ENCODE measurements at places on chromosomes 7 and 10.

DNA sequence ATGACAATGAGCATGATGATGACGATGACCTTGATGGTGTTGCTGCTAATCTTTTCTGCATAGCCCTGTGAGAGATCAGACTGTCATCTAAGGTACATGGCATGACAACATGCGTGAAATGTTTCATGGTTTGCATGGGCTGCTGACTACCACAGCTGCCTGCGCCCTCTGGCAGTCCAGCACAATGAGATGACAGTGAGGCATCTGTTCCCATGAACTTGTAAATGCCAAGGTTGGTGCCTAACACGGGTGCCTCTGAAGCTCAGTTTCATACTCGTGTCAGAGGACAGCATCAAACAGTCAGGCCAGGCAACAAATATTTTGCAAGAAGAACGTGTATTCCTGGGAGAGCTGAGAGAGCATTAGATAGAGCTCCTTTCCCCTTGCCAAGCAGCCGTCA is 122.0 kb upstream of the PRKCQ start:
- no peak overlapping the region for H3K27ac ChIP-seq
- no peak overlapping the region for H3K4me3 ChIP-seq
- DNase-seq: no peak
- no peaks in the 10 kb centered on the region for H3K36me3 ChIP-seq

DNA sequence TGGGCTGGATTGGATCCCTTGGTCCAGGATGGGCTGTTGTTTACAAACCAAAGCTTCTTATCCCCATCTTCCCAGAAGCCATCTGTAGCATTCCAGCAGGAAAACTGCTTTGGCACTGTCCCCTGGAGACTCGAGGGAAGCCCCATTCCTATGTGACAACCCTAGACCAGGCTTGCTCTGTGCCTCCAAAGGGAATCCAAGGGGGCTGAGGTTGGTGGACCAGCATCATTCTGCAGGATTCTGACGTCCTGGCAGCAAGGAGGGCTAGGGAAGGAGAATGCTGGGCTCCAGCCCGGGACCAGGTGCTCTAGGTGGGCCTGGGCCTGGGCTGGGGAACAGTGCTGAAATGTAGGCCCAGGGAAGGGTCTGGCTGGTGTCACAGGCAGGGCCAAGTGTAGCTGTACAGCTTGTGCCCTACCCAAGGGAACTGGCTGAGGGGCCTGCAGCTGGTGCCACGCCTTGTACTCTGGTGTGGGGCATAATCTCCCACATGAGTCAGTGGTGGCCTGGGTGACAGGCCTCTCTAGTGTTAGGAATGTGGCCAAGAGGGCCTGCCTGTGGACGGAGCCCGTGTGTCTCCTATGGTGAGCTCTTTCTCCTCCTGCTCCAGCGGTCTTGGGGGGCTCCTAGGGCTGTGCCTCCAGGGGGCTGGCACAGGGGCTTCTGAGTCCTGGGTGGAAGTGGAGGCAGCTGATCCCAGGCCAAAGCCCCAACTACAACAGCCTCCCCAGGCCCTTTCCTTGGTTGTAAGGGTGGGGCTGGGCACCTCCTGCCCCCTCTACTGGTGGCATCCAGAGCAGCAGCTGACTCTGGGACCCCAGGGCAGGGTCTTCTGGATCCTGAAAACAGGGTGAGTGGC is 25.2 kb downstream of the TRIM8 start:
- H3K27me3 ChIP-seq: peaks cover 2% of the 10 kb centered on the region
- peaks cover 71% of the 10 kb centered on the region for H3K4me1 ChIP-seq
- H3K27ac ChIP-seq: no peak overlapping the region
- H3K4me3 ChIP-seq: no peak overlapping the region
- no peaks in the 10 kb centered on the region for H3K36me3 ChIP-seq

DNA sequence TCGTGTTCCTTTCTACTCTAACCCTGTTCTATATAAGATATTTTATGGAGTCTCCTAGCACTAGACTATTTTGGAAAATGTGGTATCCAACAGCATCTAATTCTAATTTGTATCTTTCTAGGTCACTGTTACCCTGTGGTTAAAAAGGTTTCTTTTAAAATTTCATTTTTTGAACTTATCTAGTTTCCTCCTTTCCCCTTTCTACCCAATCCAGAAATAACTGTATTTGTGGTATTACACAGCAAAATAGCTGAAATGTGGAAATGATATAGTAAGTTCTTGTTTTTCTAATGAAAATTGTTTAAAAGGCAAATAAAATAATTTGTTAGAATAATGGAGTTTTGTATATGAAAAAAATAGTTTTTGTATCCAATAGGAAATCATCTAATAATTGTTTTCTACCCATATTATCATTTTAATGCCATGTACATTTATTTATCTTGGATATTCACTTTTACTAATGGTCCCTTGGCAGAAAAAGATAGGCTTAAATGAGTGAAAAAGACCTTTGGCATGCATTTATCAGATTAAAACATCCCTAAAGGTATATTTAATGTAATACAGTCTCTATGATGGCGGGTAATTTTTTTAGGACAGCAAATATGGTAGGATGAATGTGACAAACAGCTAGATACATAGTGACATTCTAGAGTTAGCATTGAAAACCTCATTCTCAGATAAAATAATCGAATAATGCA is 175.5 kb upstream of the PLXDC2 start:
- H3K27me3 ChIP-seq: no peaks in the 10 kb centered on the region
- H3K4me1 ChIP-seq: peaks cover 9% of the 10 kb centered on the region
- DNase-seq: no peak
- no peaks in the 10 kb centered on the region for H3K36me3 ChIP-seq
- no peak overlapping the region for H3K4me3 ChIP-seq

DNA sequence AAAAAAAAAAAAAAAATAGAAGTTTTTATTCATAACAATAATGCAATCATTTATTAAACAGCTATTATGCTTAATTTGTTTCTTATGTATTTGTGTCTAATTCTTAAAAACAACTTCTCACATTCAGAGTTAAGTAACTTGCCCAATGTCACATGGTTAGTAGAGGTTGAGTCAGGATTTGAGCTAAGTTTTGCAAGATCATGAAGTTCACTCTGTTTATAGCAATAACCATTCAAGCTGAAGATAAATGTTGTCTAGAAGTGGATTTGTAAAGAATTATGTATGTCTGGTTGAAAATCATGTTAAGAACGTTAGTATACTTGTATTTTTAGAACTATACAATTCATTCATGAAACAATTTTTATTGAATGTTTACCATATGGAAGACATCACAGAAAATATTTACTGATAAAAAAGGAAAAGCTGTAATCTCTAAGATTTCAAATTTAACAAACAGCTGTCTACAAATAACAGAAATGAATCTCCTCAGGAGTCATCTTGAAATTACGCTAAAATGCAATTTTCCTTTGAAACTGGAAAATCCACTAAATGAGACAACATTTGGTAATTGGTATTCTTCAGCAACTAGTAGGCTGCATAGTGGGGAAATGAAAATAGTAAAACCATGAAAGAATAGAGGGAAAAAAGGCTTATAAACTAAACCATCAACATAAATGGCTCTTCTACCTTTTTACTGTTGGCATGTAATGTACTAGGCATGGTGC is 70.5 kb upstream of the AHR start:
- no peak overlapping the region for H3K27ac ChIP-seq
- H3K36me3 ChIP-seq: no peaks in the 10 kb centered on the region
- no peak for DNase-seq
- no peaks in the 10 kb centered on the region for H3K4me1 ChIP-seq
- no peak overlapping the region for H3K4me3 ChIP-seq

DNA sequence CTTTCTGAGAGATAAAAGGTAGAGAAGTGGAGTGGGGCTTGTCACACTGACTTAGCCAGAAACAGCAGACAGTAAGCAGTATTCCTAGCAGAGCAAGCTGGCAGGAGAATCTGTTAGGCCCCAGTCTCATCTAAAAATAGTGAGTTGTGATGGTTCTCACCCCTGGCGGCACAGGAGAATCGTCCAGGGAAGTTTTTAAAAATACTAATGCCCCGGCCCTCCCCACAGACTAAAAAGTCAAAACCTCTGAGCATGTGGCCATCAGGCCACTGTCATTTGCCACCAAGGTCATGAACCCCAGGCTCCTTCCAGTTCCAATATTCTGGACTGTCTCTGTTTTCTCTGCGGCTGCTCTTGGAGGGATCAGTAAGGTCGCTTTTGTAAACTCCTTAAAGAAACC is 34.0 kb downstream of the LYZL1 start:
- no peak for DNase-seq
- H3K27ac ChIP-seq: no peak overlapping the region
- H3K36me3 ChIP-seq: no peaks in the 10 kb centered on the region
- H3K4me1 ChIP-seq: peaks cover 62% of the 10 kb centered on the region
- H3K27me3 ChIP-seq: peaks cover 11% of the 10 kb centered on the region

DNA sequence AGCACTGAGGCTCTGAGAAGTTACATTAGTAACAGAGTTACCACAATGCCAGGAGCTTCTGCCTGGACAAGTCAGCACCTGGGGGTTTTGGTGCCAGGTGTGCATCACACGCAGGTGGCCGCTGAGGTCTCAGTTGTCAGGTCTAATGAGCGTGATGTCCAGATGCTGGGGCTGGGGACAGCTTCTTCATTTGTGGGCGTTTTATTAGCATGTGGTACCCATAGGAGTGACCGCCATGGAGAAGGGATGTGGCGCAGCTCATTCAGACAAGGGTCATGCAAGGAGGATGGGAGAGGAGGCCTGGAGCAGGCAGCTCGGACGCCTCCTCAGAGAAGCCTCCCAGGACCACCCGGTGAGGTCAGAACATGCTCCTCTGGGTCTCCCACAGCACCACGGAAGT is 27.8 kb downstream of the FAM241B start:
- no peak overlapping the region for H3K4me3 ChIP-seq
- DNase-seq: no peak
- H3K4me1 ChIP-seq: peaks cover 88% of the 10 kb centered on the region
- H3K27me3 ChIP-seq: peaks cover 5% of the 10 kb centered on the region

DNA sequence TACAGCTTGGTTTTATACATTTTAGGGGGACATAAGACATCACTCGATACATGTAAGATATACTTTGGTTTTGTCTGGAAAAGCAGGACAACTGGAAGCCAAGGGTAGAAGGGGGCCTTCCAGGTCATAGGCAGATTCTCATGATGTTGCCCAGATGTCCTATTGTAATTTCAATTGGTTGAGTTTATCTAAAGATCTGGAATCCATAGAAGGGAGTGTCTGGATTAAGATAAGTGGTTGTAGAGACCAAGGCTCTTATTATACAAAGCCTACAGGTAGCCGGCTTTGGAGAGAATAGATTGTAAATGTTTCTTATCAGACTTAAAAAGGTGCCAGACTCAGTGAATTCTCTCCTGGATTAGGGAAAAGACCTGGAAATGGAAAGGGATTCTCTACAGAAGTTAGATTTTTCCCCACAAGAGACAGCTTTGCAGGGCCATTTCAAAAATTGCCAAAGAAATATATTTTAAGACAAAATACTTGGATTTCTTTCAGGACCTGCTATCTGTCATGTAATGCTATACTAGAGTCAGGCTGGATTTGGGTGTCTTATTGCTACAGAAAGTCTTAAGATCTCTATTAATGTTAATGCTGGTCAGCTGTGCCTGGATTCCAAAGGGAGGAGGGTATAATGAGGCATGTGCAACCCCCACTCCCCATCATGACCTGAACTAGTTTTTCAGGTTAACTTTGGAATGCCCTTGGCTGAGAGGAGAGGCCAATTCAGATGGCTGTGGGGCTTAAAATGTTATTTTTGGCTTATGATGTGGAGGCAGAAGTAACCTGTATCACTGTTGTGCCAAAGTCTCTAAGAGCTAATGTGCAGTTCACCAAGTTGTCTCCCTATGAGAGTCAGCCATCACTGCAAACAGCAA is 511.1 kb upstream of the C7orf33 start:
- DNase-seq: no peak
- peaks cover 12% of the 10 kb centered on the region for H3K4me1 ChIP-seq
- H3K27me3 ChIP-seq: no peaks in the 10 kb centered on the region
- no peak overlapping the region for H3K27ac ChIP-seq
- H3K36me3 ChIP-seq: peaks cover 13% of the 10 kb centered on the region

DNA sequence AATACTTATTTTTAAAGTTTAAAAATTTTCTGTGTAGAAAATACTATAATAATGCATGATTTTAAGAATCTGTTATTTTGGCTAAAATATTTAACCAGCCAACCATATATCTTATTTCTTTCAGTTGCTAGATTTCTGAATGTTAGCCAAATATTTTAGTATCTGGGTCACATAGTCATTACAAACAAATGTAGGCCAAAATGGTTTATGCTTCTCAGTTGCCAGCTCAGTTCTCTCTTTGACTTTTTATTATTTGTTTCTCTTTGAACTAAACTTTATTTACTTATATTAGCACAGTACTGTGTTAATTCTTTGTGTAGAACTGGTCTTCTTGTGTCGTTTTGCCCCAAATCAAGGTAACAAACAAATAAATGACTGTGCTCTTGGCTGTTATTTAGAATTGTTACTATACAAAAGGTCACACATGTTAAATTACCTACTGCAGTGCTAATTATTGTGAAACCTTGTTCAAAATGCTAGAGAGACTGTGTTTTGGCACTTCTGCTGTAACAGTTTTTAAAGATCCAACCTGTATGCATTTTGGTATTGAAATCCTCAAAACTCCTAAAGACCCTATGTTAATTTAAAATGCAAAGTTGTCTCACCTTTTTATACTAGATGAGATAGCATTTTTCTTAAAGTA is 39.8 kb downstream of the ZEB1 start:
- DNase-seq: no peak
- H3K27me3 ChIP-seq: no peaks in the 10 kb centered on the region
- H3K36me3 ChIP-seq: peaks cover 36% of the 10 kb centered on the region
- no peak overlapping the region for H3K27ac ChIP-seq
- no peak overlapping the region for H3K4me3 ChIP-seq

GRCh38 chr10:88927416-88927690 is 25.2 kb downstream of the ACTA2 start:
- no peak overlapping the region for H3K4me3 ChIP-seq
- no peaks in the 10 kb centered on the region for H3K27me3 ChIP-seq
- H3K27ac ChIP-seq: no peak overlapping the region
- H3K36me3 ChIP-seq: no peaks in the 10 kb centered on the region

DNA sequence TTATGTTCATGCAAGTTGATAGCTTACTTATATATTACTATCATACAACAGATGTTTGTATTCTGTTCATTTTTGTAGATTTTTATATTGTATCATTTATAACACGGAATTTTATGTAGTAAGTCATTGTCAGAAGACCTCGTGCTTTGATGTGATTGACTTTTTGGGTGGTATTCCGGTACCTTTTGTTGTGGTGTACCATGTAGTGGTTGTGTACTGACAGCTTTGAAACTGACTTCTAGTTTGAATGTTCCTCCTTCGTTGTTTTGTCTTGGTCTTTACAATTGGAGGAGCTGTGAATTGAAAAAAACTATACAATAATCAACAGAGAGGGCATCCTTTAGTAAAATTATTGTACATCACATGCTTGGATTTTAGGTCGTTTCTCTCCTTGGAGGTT is 61.5 kb downstream of the WAC start:
- no peak overlapping the region for H3K27ac ChIP-seq
- no peak overlapping the region for H3K4me3 ChIP-seq
- H3K36me3 ChIP-seq: peaks cover 72% of the 10 kb centered on the region
- DNase-seq: no peak
- H3K4me1 ChIP-seq: no peaks in the 10 kb centered on the region

DNA sequence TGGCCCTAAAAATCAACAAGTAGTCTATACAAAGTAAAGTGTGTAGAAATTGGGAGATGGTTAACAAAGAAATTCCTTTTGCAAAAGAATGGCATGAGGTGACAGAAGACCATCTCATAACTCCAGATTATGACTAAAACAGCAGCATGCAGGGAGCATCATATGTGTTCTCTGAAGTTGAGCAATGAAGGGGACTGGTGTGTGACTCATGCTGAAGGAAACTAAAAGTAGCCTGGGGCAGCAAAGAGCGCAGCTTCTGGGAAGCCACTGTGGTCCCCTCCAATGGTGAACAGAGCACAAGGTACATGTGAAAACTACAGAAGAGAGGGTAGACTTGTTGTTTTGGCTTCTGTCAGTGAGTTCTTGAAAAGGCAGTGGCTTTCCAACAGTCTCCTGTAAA is 133.4 kb downstream of the MACC1 start:
- H3K36me3 ChIP-seq: no peaks in the 10 kb centered on the region
- no peak for DNase-seq
- H3K27ac ChIP-seq: no peak overlapping the region
- H3K4me1 ChIP-seq: no peaks in the 10 kb centered on the region

Data from nephron progenitor cell (in vitro differentiated cells).